Osteoblast (primary cell): ENCODE measurements at places on chromosomes 11 and 22.

DNA sequence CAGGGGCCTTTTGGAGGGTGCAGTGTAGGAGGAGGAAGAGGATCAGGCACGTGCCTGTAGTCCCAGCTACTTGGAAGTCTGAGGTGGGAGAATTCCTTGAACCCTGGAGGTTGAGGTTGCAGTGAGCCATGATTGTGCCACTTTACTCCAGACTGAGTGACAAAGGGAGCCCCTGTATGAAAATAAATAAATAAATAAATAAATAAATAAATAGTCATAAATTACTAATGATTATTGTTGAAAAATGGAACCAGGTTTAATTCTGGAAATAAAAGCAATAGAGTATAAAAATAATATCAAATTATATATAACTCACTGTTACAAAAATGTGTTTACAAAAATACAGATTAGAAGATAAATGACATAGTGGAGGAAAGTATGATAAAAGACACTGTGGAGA is 37.9 kb downstream of the GRIA4 start:
- no peak for DNase-seq

DNA sequence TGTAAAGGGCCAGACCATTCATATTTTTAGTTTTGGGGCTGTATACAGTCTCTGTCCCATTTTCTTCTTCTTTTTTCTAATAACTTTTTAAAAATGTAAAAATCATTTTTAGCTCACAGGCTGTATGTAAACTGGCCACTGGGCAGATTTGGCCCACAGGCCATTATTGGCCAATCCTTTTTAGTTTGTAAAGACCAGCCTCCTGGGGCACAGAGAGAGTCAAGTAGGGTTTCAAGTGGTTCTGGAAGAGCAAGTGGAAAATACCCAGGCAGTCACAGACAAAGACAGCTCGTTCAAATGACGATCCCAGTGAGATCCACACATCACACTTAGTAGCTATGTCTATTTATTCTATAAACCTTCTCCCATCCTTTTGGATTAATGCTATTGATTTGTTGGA is 150.2 kb upstream of the ARHGAP20 start:
- DNase-seq, result no peak

- DNase-seq, result no peak
Observed at GRCh38 chr11:33419924-33420323, 162.7 kb downstream of the HIPK3 start.

DNA sequence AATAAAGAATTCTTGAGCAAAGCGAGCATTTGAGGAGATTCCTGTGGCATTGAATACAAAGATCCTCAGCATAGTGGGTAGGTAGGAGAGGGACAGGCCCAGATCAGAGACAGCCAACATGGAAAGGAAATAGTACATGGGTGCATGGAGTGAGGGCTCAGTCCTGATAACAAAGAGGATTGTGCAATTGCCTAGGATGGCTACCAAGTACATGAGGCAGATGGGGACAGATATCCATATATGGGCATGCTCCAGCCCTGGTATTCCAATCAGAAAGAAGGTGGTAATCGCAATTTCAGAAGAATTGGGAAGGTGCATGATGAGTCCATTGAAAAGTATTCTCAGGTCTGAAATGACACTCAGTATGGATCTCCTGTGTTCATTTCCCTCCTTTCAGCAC is 8.6 kb downstream of the OR51T1 start:
- no peak for DNase-seq

GRCh38 chr11:79025622-79026021 is 415.2 kb downstream of the TENM4 start:
- DNase-seq, result no peak

- DNase-seq, result peak; percentile 17
Observed at GRCh38 chr11:28323621-28324020, 215.4 kb downstream of the METTL15 start.

DNA sequence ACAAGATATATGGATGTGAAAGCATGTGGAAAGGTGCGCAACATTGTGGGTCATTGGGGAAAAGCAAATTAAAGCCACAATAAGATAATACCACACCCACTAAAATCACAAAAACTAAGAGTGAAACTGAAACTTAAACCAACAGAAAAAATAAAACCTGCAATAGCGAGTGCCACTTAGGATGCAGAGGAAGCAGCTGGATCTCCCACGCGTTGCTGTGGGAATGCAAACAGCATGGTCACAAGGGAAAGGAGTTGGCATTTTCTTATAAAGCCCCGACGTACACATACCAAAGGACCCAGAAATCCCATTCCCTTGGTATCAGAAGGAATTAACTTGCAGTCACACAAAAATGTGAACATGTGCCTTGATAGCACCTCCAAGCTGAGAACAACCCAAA is 712.0 kb downstream of the TBC1D22A start:
- no peak for DNase-seq

- DNase-seq, result no peak
Observed at GRCh38 chr11:3925513-3925912, 70.0 kb downstream of the STIM1 start.

- no peak for DNase-seq
Observed at GRCh38 chr11:130947889-130948288, 31.6 kb upstream of the SNX19 start.

DNA sequence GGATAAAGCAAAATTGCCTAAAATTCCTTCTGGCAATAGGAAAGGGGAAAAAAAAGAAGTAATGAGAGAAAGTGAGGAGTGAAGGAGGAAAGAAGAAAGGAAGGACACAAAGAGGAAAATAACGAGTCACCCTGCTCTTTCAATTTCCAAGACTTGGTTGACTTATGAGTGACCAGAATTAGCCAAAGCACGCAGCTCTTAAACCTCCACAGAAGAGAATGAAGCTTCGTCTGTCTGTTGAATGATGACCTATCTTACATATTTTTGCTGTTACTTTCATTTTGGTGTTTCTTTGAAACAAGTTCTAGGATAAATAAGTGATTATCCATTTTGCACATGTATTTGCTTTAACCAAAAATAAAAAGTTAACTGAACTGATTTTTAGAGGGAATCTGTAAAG is 728 bp downstream of the MMP27 start:
- DNase-seq, result no peak

- no peak for DNase-seq
Observed at GRCh38 chr22:24027389-24027975, 16.4 kb downstream of the CABIN1 start.
